ENCODE measurements at places on chromosomes 6 and 20. TPM values are rescaled to one million over a fixed set of nuclear protein-coding genes. Genes with fewer than 3 reads are reported as not detected.
A peak's percentile ranks its signal among the peaks of the same experiment; 100 is the strongest.

The PRR18 gene
- total RNA-seq = not detected

The GTF3C6 gene
- 106 TPM for total RNA-seq

DNA sequence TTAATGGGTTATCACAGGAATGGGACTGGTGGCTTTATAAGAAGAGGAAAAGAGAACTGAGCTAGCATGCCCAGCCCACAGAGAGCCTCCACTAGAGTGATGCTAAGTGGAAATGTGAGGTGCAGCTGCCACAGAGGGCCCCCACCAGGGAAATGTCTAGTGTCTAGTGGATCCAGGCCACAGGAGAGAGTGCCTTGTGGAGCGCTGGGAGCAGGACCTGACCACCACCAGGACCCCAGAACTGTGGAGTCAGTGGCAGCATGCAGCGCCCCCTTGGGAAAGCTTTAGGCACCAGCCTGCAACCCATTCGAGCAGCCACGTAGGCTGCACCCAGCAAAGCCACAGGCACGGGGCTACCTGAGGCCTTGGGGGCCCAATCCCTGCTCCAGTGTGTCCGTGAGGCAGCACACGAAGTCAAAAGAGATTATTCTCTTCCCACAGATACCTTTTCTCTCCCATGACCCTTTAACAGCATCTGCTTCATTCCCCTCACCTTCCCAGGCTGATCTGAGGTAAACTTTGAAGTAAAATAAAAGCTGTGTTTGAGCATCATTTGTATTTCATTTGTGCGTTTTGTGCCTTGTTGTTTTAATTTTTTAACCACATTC is 4.4 kb downstream of the HLA-E start:
- no peak for DNase-seq

- no peak for DNase-seq
Measured at GRCh38 chr6:22003287-22003686, 293.5 kb downstream of the PRL start.

DNA sequence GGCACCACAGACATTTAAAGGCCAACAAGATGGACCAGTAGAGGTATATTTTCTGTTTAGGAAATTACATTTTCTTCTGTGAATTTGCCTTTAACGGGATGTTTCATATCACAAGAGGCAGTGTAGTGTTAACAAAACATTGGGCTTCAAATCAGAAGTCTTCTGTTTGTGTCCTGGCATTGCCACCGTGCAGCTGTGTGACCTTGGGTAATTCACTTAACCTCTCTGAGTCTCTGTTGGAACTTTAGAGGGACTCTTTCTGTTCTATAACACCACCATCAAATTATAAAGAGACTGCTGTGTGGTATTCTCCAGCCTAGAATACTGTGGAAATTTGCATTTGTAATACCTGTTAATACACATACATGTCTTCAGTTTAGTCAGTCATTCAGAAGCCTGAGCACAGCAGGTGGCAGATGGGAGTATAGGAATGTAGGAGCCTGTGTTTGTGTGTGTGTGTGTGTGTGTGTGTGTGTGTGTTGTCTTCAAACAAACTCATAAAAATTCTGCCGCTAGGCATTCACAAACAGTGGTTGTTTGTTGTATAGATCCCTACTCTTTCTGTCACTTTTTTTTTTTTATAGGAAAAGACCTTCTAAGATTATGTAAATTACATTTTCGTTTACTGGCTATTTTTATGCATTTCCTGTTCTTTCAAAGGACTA is 22.6 kb downstream of the UST start:
- DNase-seq = peak; percentile 4

GRCh38 chr6:111600154-111600553 is 5.5 kb downstream of the TRAF3IP2 start:
- DNase-seq = no peak

DNA sequence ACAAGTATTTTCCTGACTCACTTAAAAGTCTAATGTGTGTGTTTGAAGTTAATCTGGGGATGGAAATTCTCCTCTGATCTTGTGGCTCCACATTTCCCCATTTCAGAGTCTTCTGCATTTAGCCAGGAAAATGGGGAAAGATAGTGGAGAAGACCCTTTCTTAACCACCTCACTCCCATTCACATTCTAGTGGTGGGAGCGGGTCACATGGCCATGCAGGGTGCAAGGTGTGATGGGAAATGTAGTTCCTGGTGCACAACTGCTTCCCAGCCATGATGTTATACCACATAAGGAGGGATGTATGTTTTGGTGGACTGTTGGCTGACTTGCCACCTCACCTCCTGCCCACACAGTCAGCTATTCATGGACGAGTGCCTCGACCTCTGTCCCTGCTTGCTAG is 61.8 kb downstream of the BANF2 start:
- DNase-seq = peak; percentile 23
